ENCODE measurements at places on chromosomes 4 and X. TPM values are rescaled to one million over a fixed set of nuclear protein-coding genes. Genes with fewer than 3 reads are reported as not detected.

Gene GRIA2
- not detected for total RNA-seq

Gene PDLIM3
- not detected for total RNA-seq

Gene PAGE5
- total RNA-seq: not detected

Gene ASB9
- 0.34 TPM for total RNA-seq

Gene SULT1E1
- total RNA-seq: not detected

Gene GPRASP2
- 13.1 TPM for total RNA-seq

Gene ZNF280C
- total RNA-seq: 6.4 TPM

Gene PAGE1
- not detected for total RNA-seq

Gene CENPC
- 8.4 TPM for total RNA-seq

Gene PWWP3B
- total RNA-seq: not detected

Gene PLXNB3
- total RNA-seq: 35.6 TPM

Gene INTU
- total RNA-seq: 6.2 TPM

Gene MAGED1
- total RNA-seq: 504 TPM

Gene ADH1C
- not detected for total RNA-seq

Gene OTUD6A
- not detected for total RNA-seq

Gene KLHL13
- total RNA-seq: 0.12 TPM

Gene DGAT2L6
- total RNA-seq: not detected

Gene CT45A2
- not detected for total RNA-seq

Gene PPP1R2C
- not detected for total RNA-seq

Gene TRO
- total RNA-seq: 16.5 TPM

Gene IL21
- not detected for total RNA-seq

Gene RAB41
- not detected for total RNA-seq

Gene RAI2
- total RNA-seq: not detected

Gene GAGE12E
- not detected for total RNA-seq

Gene MND1
- 3.5 TPM for total RNA-seq

Gene RIPPLY1
- total RNA-seq: not detected

Gene MEPE
- total RNA-seq: not detected
